Left renal cortex interstitium (tissue), 4 donors: ENCODE measurements at places on chromosomes 12 and 14. TPM values are rescaled to one million over a fixed set of nuclear protein-coding genes. Genes with fewer than 3 reads are reported as not detected.

Gene RPS6KA5
- polyA plus RNA-seq, result 8.1 TPM

Gene PTPRO
- polyA plus RNA-seq, result 169 TPM

Gene INHBE
- polyA plus RNA-seq, result 0.68 TPM

Gene RILPL1
- polyA plus RNA-seq, result 18.1 TPM

Gene CEP290
- 27.3 TPM for polyA plus RNA-seq

Gene SYCP3
- polyA plus RNA-seq, result 0.95 TPM

Gene PLEKHG3
- 123 TPM for polyA plus RNA-seq

Gene BORCS5
- 7.4 TPM for polyA plus RNA-seq

Gene PAX9
- 0.27 TPM for polyA plus RNA-seq

Gene PTGES3
- polyA plus RNA-seq, result 328 TPM

Gene STYK1
- polyA plus RNA-seq, result 1.0 TPM

Gene CLEC4C
- 0.21 TPM for polyA plus RNA-seq

Gene LAG3
- 2.6 TPM for polyA plus RNA-seq

Gene CD163L1
- polyA plus RNA-seq, result 3.0 TPM

Gene IGF1
- 7.0 TPM for polyA plus RNA-seq

Gene CLEC9A
- 0.25 TPM for polyA plus RNA-seq

Gene FBRSL1
- polyA plus RNA-seq, result 73.0 TPM

Gene PCED1B
- 4.4 TPM for polyA plus RNA-seq

Gene SYNDIG1L
- polyA plus RNA-seq, result 0.27 TPM

Gene HHIPL1
- 2.6 TPM for polyA plus RNA-seq

Gene SLC16A7
- polyA plus RNA-seq, result 4.4 TPM

Gene LRRK2
- polyA plus RNA-seq, result 30.8 TPM

Gene RERG
- 37.3 TPM for polyA plus RNA-seq

Gene PTMS
- 694 TPM for polyA plus RNA-seq

Gene NAV3
- polyA plus RNA-seq, result 10.5 TPM

Gene SCN8A
- polyA plus RNA-seq, result 2.7 TPM

Gene SOAT2
- polyA plus RNA-seq, result 1.9 TPM

Gene RFX4
- polyA plus RNA-seq, result 0.36 TPM

Gene EIF2S3B
- 11.1 TPM for polyA plus RNA-seq

Gene NTN4
- polyA plus RNA-seq, result 105 TPM

Gene DCD
- not detected for polyA plus RNA-seq

Gene EIF2B1
- polyA plus RNA-seq, result 70.0 TPM

Gene CAPZA3
- 0.69 TPM for polyA plus RNA-seq

Gene SIRT4
- polyA plus RNA-seq, result 4.3 TPM

Gene DNAH10
- 4.6 TPM for polyA plus RNA-seq

Gene ART4
- 0.68 TPM for polyA plus RNA-seq

Gene LBHD2
- polyA plus RNA-seq, result not detected

Gene C14orf180
- 0.17 TPM for polyA plus RNA-seq

Gene OR6C4
- polyA plus RNA-seq, result 0.03 TPM

Gene ITGA5
- polyA plus RNA-seq, result 39.9 TPM

Gene BBOF1
- 13.5 TPM for polyA plus RNA-seq
